Tibial artery (tissue), 4 donors: ENCODE measurements at places on chromosomes 5 and 9.

GRCh38 chr5:64682608-64683007 is 7.7 kb upstream of the SHISAL2B start:
- no peak for DNase-seq

- no peak for DNase-seq
These were observed 213.4 kb downstream of the TRIM32 start for GRCh38 chr9:116900543-116900942.

- DNase-seq: no peak
These were observed 243.0 kb upstream of the PTGER4 start for GRCh38 chr5:40436535-40437237.

GRCh38 chr9:79829566-79830302 is 258.0 kb downstream of the TLE4 start:
- DNase-seq: no peak

- no peak for DNase-seq
These were observed 1992.3 kb downstream of the MAT2B start for GRCh38 chr5:165497707-165498106.
